ENCODE measurements at places on chromosomes 7 and 10. TPM values are rescaled to one million over a fixed set of nuclear protein-coding genes. Genes with fewer than 3 reads are reported as not detected.

The ACADSB gene
- 15.2 TPM for total RNA-seq

GRCh38 chr7:141551782-141552181 is 572 bp downstream of the AGK start:
- DNase-seq = no peak

DNA sequence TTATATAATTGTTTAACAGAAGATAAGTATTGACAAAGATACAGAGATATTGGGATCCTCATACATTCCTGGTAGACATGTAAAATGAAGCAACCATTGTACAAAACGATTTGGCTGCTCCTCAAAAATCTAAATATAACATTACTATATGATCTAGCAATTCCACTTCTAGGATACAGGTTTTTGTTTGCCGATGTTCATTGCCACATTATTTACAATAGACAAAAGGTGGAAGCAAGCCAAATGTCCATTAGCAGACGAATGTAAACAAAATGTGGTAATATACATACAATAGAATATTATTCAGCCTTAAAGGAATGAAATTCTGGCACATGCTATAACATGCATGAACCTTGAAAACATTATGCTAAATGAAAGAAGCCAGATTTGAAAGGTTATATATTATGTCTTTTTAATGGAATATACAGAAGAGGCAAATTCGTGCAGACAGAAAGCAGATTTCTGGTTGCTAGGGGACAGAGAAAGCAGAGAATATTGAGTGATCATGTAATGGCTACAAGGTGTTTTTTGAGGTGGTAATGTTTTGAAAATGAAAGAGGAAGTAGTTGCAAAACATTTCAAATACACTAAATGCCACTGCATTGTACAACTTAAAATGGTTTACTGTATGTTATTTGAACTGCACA is 44.9 kb downstream of the POLR1F start:
- DNase-seq = no peak

DNA sequence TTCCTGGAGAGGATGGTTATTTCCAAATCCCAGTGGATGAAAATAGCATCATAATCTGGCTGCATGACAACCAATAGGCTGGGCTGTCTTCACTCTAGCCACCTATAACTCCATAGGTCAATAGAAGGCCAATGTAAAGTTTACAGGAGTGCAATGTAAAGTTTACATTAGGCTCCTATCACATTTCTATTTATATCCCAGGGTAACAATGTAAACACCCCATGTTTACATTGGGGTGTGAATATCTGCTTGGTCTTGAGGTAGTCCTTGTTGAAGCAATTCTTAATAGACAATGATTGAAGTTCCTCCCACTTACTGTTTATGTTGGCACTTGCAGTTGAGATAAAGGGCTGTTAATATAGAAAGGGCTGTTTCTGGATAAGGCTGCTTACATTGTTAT is 21.5 kb downstream of the CH25H start:
- peak; percentile 38 for DNase-seq

DNA sequence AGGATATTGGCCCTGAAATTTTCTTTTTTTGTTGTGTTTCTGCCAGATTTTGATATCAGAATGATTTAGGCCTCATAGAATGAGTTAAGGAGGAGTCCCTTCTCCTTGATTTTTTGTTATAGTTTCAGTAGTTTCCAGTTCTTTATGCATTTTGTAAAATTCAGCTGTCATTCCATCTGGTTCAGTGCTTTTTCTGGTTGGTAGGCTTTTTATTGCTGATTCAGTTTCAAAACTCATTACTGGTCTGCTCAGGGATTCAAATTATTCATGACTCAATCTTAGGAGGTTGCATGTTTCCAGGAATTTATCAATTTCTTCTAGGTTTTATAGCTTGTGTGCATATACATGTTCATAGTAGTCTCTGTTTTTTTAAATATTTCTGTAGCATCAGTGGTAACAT is 10.1 kb upstream of the TMEM196 start:
- DNase-seq = no peak

GRCh38 chr7:64736575-64736974 is 57.7 kb upstream of the ZNF138 start:
- DNase-seq = no peak

The MEIG1 gene
- total RNA-seq = not detected

DNA sequence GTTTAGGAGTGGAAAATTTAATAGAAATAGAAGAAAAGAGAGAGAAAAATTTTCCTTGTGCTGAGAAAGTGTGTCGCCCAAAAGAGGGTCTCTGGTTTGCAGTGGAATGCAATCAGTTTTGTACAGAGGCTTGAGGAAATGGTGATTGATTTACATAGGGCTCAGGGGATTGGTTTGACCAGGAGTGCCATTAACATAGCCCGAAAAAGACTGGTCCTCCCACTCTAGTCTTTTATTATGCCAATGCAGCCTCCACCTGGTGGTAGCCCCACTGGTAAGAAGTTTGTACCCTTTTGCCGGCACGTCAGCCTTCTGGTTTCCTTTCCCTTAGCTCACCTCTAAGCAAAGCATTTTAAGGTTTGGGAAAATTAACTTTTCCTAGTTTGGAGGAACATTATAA is 885.3 kb downstream of the XPNPEP1 start:
- no peak for DNase-seq

DNA sequence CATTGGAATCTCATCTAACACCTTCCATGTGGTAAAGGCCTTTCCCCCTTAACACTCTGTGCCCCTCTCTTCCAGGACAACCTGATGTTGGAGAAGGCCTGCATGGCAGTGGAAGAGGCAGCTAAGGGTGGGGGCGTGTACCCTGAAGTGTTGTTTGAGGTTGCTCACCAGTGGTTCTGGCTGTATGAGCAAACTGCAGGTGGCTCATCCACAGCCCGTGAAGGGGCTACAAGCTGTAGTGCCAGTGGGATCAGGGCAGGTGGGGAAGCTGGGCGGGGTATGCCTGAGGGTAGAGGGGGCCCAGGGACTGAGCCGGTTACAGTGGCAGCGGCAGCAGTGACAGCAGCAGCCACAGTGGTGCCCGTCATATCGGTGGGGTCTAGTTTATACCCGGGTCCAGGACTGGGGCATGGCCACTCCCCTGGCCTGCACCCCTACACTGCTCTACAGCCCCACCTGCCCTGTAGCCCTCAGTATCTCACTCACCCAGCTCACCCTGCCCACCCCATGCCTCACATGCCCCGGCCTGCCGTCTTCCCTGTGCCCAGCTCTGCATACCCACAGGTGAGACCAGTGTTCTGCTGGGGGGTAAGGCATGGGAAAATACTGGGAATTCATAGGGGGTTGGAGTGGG is 12.4 kb downstream of the NDST2 start:
- DNase-seq = no peak

DNA sequence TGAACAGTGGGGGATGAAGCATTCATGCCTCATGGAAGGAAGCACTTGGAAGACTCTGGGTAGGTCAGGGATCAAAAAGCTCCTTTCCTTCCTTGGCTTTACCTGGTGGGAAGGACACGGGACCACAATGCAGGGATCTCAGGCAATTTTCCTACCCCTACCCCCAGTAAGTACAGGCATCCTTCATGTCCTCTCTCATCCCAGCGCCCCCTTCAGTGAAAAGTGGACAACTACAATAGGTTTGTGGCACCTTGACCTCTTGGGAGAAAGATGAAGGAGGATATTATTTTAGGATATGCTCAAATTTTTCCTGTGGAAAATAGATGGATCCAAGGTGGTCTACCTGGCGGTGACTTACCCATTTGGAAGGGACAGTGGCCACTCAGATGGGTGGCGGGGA is 16.5 kb downstream of the AFAP1L2 start:
- no peak for DNase-seq

- DNase-seq = peak; percentile 94
Measured at GRCh38 chr10:48606530-48607355, 1.9 kb upstream of the ARHGAP22 start.

The GUSB gene
- total RNA-seq = 55.7 TPM

The RNF133 gene
- total RNA-seq = 0.93 TPM

GRCh38 chr10:124066126-124066700 is 27.2 kb downstream of the CHST15 start:
- no peak for DNase-seq

DNA sequence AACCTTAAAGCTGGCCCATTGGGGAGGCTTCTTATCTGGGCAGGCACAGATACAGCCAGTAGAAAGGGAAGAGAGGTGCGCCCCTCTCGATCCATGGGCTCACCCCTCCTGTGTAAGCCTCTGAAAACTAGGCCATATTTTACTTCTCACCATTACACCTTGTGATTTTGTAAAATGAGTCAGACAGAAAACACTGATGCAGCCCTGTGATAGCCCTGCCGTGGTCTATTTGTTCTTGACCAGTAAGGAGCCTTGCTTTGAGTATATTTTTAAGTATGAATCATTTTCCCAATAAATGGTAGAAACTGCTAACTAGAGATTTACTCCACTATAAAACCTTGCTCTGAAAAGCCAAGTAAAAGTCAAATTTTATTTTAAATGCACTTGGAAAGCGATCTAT is 329.8 kb upstream of the MBL2 start:
- no peak for DNase-seq

The ZNF727 gene
- not detected for total RNA-seq

The PTPRN2 gene
- 0.51 TPM for total RNA-seq

The MACC1 gene
- not detected for total RNA-seq

- no peak for DNase-seq
Measured at GRCh38 chr7:139596626-139597025, 73.1 kb downstream of the CLEC2L start.

- DNase-seq = peak; percentile 39
Measured at GRCh38 chr7:103447073-103447960, 1.3 kb upstream of the SLC26A5 start.

GRCh38 chr10:110872145-110872983 is 636 bp downstream of the PDCD4 start:
- DNase-seq = peak; percentile 58

DNA sequence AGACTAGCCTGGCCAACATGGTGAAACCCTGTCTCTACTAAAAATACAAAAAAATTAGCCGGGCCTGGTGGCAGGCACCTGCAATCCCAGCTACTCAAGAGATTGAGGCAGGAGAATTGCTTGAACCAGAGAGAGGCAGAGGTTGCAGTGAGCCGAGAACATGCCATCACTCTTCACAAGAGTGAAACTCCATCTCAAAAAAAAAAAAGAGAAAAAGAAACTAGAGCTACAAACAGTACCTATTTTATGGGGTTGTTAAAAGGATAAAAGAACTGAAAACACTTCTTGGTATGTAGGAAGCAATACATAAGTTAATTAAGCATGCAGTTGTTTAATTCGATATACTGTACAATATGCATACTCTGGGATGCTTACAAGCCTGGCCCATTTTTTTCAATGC is 216.9 kb downstream of the SORCS1 start:
- no peak for DNase-seq

DNA sequence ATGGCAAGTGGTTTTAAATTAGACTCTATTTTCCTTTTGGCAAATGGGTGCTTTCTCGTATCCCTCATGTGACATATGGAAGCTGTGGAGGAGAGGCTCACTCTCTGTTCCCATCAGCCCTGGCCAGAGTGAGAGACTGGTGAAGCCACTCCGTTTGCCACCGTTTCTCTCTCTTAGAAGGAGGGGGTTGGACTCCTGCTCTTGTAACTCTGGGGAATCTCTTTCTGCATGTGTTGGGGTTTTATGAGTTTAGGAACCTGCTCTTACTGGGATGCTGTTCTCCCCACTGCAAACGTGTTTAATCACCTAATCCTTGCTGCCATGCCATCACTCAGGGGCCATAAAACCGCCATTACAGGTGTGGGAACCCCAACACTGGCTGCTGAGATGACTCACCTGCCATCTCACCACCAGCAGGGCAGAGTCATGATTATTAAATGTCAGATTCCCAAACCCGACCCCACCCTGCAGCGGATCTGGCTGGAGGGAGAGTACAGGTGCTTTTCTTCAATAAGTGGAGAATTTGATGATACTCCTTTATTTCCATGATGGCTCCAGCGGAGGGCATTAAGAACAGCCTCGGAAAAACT is 103.2 kb downstream of the ADCY1 start:
- no peak for DNase-seq

DNA sequence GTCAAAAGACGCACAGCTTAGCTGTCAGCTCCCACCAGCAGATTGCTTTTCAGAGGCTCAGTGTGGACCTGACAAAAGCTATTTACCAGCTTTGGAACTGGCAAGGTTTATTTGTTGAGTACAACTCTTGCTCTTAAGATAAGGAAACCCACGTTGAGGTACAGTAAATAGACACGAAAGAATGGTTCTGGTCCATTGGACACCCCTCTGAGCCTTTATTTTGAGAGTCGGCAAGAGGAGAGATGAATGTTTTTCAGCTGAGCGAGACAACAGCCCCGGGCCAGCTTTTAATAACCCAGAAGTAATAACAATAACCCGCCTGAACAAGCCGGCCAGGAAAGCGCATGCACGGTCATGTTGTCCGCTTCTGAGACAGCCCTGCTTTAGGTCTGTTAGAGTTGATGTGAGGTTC is 49.0 kb downstream of the WNT2 start:
- DNase-seq = no peak

DNA sequence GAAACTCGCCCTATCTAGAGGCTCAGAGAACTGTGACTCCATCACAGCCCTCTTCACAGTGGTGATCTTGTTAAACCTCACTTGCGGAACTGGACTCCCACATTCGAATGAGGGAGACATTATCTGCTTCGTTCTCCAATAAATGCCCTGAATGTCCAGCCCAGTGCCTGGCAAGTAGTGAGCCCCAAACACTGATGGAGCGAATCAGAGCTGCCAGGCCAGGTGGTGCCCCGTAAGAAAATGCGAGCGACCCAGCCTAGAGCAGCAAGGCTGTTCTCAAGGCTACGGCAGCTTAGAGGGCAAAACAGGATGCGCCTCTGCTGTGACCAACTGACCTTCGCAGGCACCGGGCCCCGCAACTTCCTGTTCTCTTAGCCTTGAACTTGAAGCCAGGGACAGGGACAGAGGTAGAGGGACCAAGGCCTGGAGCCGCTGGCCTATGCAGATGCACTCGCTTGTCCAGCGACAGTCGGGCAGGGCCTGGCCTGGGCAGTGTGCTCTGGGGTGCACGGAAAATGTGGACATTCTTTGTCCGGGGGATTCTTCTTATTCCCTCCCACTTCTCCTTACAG is 217.6 kb downstream of the TCERG1L start:
- DNase-seq = no peak

DNA sequence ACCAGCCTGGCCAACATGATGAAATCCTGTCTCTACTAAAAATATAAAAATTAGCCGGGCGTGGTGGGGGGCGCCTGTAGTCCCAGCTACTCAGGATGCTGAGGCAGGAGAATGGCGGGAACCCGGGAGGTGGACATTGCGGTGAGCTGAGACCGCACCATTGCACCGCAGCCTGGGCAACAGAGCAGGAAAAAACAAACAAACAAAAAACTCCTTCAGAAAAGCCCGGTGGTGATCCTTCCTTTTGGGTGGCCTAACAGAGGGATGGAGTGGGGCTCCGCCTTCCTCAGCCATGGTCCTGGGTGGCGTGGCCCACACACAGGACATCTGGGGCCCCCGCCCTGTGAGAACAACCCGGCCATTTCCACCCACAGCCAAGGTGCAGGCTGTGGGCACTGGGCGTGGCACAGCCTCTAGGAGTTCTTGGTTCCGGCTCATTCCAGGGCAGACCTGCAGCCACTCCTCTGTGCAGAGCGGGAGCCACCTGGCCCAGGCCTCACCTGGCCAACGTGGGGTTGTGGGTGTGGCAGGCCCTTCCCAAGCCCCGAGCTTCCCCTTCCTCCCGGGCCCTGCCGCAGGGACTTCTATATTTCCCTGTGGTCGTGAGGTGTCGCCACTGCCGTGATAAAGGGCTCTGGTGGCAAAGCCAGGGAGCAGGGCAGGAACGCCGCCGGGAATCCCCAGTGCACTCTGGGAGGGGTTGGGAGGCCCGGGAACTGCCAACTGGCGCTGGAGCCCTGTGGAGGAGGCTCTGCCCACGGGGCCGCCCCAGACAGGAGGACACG is 37.6 kb downstream of the GET4 start:
- DNase-seq = no peak

Measured in endothelial cell of umbilical vein (primary cell).